ENCODE measurements at places on chromosomes 2 and 18.

DNA sequence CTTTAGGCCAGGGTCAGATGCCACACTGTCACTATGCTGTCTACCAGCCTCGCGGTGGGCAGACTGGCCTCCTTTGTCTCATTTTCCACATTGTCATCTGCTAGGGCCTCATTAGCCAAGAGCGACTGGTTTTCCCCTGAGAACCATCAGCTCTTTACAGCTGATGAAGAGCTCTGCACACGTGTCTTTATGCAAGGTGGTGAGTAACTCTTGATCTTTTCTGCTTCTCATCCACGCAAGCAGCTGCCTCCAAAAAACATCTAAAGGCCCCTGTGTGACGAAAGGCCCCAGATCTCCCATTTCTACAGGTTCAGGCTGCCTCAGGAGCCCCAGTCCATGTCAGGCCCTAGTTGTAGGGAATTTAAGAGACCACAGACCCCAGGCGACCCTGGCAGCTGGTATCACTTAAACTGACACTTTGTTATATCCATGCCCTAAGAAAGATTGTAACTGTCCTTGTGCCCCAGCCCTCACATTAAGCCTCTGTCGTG lies 52.9 kb downstream of the DPYSL5 start:
- DNase-seq = no peak

DNA sequence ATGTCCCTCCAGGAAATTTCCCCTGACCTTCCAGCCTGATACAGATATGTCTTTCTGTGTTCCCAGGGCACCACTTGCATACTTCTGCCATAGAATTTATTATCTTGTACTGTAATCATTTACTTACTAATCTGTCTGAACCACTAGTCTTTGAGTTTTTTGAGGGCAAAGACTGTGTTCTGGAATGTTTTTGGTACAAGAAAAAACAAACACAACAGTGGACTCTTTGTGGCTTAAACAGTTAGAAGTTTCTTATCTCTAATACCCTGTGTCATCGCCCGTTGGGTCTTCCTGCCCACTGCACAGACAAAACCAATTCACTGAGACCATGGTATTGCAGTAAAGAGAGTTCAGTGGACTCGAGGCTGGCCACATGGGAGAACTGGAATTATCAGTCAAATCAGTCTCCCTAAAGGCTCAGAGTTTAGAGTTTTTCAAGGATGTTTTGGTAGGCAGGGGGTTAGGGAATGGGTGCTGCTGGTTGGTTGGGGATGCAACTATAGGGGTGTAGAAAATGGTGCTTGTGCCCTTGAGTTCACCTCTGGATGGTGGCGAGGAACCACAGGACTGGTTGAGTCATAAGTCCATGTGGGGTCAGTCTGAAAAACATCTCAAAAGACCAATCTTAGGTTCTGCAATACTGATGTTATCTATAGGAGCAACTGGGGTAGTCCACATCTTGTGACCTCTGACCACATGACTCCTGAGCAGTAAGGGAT lies 20.3 kb downstream of the RALB start:
- no peak for DNase-seq

- no peak for DNase-seq
Observed at GRCh38 chr2:217106650-217107014, 246.8 kb upstream of the TNP1 start.

DNA sequence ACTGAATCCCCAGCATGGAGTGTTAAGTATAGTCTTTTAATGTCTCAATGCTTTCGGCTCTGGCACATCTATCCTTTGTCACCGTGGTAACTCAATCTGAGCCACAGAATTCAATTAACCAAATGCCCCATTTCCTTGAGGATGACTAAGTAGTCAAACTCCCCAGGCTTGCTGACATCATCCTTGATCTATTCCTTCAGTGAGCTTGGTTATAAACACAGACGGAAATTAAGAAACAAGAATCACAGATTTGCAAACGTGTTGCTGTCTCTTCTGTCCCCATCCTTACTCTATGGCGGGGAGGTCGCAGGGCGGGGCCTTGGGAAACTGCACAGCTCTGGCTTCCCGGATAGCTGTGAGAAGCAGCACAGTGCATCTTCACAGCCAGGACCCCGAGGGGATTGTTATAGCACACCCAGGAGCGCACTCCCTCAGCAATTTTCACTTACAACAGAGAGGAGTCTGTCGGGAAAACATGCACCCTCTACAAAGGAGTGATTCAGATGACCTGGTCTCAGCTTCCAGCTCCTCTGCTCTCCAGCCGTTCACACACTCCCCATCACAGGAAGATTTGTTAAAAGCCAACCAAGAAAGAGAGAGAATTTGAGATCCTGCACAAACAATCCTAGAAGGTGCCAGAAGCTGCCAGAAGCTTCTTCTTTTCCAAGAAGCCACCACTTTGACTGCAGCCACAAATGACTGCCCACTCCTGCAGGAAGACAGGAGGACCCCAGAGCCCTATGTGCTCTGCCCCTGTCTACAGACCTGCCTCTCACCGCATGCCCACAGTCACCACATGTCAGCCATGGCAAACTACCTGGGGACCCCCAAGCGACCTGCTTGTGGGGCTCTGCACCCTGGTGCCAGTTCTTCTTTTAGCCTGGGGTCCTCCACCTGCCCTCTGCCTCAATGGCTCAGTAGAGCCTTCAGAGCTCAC lies 44.9 kb upstream of the YWHAQ start:
- no peak for DNase-seq

- no peak for DNase-seq
Observed at GRCh38 chr2:64498438-64498837, 25.7 kb upstream of the AFTPH start.

- peak; percentile 95 for DNase-seq
Observed at GRCh38 chr2:61144697-61145268, 17.2 kb upstream of the C2orf74 start.

Measured in H1 (cell line).